ENCODE measurements at places on chromosomes 7 and 10.
A peak's percentile ranks its signal among the peaks of the same experiment; 100 is the strongest.

GRCh38 chr7:87475359-87476178 is at the start of gene ABCB4:
Gene ABCB4, minus strand, starts transcription at chr7:87475680. Its CDS starts 215 bp downstream, at chr7:87475465.
- DNase-seq, result no peak

DNA sequence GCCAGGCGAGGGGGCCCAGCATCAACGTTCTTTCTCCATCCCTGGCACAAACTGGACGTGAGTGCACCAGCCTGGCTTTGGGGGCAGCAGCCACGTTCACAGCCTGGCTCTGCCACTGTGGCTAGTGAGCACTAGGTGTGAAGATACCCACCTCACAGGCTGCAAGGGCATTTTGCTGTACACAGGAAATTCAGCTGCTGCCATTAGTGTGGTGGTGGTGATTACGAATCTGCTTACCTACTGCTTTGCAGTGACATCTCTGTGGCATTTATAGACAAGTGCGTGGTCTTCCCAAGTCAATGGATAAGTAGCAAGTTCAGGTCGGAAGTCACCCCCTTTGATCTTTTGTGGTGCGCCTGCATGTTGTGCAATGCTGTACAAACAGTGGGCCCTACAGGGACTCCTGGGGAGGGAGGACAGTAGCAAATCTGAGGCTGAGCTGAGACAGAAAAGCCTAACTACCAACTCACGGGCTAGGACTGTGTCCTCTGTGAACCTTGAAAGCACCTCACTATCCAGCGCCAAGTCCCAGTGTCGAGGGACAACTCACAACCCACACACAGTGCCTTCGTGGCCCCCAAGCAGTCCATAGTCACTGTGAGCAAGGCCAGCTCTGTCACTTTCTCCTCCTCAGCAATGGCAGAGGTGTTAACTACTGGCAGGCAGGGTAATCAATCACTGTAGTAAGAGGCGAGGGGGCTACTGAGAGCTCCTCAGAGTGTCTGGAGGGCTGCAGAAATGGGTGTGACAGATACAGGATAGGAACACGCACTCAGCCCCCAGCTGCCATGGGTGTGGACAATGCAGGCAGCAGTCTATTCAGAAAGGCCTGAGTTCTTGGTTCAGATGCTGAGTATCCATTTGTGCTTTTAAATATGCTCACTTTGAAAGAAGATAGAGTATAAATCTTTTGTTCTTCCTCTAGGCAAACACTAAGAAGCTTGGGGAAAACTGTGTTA is 17.0 kb upstream of the MMP21 start:
- DNase-seq, result no peak

- DNase-seq, result peak; percentile 55
Observed at GRCh38 chr7:21948364-21948763, 2.7 kb upstream of the CDCA7L start.

GRCh38 chr7:70352088-70352487 is 753.8 kb downstream of the AUTS2 start:
- DNase-seq, result no peak

GRCh38 chr10:37015498-37015897 is 109.9 kb upstream of the ANKRD30A start:
- no peak for DNase-seq

DNA sequence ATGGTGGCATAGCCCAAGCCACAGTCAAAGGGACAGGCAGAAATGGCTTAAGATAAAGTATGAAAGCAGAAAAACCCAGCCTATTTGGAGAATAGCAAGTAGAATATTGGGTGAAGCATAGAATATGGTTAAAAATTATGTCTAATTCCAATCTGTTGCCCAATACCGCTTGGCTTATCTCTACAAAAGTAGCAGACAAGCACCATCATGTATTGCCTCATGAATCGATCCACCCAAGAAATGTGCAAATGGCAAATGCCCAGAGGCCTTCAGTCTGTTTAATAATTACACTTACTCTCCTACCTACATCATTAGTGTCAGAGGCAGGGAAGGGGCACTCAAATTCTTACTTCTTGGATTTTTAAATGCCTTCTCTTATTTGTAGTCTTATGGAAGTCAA is 130.9 kb upstream of the ADAM12 start:
- DNase-seq, result no peak

DNA sequence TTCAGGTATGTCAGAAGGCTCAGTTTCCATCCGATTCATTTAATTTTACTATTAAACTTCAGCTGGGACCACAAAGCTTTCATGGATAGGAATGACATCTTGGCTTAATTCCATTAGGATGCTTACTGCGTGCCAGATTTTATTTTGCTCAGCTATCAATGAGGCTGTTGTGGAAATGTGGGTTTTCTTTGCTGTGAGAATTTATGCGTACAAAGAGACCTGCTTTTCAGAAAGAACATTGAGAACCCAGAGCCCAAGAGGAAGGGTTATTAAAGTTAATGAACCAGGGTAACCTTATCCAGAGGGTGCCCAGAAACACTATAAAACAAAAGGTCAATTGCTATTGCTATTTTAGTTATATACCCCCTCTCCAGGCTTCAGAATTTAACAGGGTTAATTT is 98.3 kb downstream of the MKLN1 start:
- no peak for DNase-seq

DNA sequence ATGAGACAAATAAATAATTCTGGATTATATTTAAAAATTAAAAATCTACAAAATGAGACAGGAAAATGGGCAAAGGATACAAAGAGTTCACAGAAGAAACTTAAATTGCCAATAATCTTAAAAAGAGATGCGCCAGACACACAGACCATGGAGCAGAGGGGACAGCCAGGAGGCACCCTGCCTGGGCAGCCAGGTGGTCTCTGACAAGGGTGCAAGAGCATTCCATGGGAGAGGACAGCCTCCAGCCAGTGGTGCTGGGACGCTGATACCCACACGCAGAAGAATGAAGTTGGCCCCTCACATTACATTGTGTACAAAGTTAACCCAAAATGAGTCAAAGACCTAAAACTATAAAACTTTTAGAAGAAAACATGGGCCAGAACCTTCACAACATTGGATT is 106.3 kb downstream of the NKX6-2 start:
- no peak for DNase-seq

DNA sequence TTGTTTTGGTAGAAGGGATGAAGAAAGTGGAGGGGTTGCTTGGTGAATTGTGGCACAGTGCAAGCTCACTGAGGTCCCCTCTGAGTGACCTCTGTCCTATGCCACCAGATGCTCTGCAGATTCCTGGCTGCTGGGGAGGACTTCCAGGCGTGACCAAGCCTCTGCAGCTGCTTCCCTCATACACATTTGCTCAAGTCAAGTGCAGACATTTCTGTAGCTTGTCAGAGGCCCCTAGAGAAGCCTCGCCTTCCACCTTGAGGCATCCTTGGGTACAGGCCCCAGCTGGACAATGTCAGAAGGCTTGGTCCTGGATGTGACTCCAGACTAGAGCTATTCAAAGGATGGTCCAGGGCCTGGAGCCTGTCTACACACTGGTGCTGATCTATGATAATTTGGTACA is 464.2 kb downstream of the PLXNA4 start:
- no peak for DNase-seq

DNA sequence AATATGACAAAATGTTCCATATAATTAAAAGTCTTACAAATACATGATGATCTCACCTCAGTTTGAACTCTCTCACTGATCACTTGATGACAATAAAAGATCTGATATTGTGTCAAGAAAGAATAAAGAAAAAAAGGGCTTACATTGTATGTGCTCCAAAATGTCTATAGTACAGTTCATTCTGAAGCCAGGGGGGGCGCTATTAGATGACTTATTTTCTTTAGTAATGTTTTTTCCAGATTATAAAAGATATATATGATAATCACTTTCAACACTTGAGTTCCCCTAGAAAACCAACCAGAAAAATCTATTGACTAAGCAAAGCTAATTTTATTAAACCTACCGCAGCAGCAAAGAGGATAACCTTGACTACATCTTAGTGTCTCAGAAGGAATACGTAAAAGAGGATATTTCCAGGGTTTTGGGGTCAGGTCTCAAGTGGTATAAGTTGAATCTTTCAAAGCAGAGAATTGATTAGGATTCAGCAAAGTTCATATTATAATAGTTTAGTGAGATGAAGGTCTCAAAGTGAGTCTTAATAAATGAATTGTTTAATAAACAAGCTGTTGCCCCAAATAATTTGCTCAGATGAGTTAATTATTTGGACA is 55.8 kb downstream of the PTN start:
- DNase-seq, result peak; percentile 24

DNA sequence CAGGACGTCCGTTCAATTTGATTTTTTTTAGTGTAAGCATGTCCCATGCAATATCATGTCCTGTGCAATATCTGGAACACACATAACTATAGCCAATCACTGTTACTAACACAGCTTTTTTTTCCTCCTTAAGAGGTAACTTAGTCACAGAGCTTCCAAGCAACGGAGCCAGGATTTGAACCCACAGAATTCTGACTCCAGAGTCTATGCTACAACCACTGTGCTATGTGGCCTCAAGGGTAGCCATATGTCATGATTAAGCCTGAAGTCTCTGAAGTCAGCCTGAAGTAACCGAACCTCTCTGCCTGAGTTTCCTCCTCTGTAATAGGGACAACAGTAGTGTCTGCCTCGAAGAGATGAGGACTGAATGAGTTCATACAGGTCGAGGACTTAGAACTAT is 42.2 kb upstream of the TCF7L2 start:
- peak; percentile 34 for DNase-seq

DNA sequence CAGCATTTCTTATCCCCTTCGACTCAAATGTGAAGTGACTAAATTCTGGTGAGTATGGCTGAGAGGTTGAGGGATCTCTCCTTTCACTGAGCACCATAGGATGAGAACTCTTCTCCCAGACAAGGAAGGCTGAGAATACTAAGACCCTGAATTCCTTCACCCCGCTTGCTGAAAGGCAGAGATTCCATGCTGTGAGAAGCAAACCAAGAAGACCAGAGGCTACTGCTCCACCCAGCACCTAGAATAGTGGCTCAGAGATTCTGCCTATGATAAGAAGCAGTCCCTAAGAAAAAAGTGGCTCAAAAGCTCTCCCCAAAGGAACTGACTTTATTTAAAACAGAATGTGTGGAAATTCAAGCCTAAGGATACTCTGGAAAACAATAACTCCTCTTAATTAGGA is 26.7 kb upstream of the WNT2 start:
- peak; percentile 38 for DNase-seq

- no peak for DNase-seq
Observed at GRCh38 chr10:81215498-81215897, 659.5 kb upstream of the NRG3 start.

GRCh38 chr10:47306387-47307210 is 6.6 kb downstream of the GDF10 start:
- no peak for DNase-seq

DNA sequence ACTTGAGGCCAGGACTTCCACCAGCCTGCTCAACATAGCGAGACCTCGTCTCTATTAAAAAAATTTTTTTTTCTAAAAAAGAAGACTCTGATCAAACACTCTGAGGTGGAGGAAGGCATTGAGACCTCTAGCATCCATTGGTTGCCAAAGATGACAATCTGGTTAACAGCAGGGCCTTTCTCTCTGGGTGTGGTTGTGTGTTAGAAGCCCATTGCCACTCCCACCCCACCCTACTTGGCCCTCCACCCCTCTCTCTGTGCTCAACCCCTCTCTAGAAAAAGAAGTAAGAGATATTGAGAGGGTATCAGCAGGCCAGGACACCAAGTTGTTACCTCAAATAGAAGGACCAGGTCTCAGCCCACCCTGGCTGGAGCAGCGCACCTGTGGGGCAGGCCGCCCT is 57.4 kb upstream of the MXI1 start:
- DNase-seq, result no peak

GRCh38 chr7:36310897-36311296 is 78.8 kb upstream of the ANLN start:
- no peak for DNase-seq

DNA sequence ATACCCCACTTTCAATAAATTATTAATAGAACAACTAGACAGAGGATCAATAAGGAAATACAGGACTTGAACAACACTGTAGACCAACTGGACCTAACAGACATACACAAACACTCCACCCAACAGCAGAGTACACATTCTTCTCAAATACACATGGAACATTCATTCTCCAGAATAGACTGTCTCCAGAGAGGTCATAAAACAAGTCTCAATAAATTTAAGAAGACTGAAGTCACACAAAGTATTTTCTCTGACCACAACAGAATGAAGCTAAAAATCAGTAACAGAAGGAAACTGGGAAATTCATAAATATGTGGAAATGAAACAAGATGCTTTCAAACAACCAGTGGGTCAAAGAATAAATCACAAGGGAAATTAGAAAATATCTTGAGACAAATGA is 119.8 kb downstream of the SMURF1 start:
- DNase-seq, result no peak

- DNase-seq, result peak; percentile 69
Observed at GRCh38 chr10:102419269-102420180, 940 bp upstream of the PSD start.

- DNase-seq, result no peak
Observed at GRCh38 chr7:30644286-30644955, 37.8 kb downstream of the CRHR2 start.

DNA sequence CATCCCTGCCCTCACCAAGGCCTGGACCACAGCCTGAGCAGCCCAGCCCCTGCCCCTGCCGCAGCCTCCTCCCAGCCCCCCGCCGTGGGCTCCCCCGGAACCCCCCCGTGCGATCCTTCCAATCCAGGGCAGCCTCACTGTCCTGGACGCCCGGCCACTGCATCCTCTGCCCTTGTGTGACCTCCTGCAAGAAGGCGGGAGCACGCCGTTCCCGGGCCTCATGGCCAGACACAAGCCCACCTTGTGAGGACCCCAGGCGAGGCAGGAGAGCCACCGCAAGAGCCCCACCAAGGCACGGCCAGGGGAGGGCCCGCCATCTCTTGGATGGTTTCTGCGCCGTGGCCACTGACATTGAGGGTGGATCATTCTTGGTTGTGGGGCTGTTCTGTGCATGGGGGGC is 7.8 kb upstream of the LFNG start:
- no peak for DNase-seq

Data from mesendoderm (in vitro differentiated cells).